ENCODE measurements at places on chromosomes 12 and 14.

DNA sequence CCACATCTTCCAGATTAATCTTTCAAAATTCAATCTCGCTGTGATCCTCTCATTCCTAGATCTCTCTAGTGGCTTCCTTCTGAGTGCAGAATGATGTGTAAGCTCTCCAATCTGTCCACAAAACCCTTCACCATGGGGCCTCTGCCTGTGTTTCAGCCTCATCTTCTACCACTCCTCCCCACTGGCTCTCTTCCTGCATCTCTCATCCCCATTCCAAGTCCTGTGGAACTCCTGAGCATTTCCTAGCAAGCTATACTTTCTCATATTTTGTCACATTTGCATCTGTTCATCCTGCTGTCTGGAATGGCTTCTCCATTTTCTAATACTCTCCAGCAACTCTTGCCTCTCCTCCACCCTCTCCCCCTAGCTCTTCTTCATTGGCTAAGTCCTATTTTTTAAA is 242.0 kb upstream of the DAAM1 start:
- DNase-seq, result no peak

GRCh38 chr12:132253698-132254480 is 75.5 kb downstream of the GALNT9 start:
- no peak for DNase-seq

DNA sequence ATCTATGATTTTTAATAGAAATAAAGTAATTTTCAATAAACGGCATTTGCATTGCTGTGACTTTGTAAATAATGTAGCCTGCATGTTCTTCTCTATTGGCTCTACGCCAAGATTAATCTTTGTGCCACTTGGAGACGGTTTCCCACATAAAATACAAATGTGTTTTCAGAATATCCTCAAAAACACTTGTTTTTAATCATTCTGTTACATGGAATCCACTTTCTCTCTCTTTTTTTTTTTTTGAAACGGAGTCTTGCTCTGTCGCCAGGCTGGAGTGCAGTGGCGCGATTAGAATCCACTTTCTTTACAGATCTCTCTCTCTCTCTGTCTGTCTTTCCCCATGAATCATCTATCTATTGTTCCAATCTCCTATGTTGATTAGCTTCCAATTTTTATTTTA is 22.8 kb upstream of the SSPN start:
- no peak for DNase-seq

- DNase-seq, result no peak
These were observed 452.1 kb upstream of the PDE3A start for GRCh38 chr12:19916196-19916753.

- DNase-seq, result no peak
These were observed 59.1 kb downstream of the RASSF3 start for GRCh38 chr12:64669270-64669842.

DNA sequence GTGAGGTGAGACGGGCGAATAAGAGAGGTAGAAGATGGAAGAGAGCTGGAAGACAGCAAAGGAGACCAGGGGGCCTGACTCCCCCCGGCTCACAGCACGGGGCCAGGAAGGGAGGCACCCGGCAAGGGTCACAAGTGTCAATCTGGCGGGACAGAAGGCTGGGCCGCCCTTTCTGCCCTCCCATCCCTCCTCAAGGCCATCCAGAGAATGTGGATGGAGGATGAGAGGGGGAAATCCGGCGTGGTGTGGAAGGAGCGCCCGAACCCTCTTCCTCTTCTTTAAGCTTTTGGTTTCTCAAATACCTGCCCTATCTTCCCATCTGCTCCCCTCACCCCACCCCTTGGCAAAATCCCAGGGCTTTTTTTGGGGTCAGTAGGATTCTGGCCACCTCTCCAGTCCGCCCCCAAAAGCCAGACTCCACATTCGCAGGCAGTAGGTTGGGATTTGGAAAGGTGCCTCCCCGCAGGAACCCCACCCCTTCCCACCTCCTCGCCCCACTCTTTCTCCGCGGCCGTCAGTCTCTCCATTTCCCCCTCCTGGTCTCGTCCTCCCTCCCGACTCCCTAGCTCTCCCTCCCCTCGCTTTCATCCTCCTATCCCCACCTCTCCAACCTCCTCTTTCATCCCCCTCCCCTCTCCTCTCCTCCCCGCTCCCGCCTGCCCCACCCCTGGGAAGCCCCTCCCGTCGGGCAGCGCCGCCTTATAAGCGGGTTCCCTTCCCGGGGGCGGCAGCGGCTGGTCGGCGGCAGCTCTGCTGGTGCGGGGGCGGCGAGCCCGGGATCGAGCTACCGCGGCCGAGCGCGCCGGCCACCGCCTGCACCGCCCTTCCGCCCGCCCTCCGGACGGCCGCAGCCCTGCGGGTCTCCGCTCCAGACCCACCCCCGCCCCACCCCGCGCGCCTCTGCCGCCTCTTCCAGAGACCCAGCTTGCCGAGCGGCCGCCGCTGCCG is at the start of gene PTMS:
Gene PTMS, plus strand, starts transcription at position 730 of the 948 bp plus-strand sequence. CDS start 343 bp downstream, outside the sequence.
- peak; percentile 94 for DNase-seq

DNA sequence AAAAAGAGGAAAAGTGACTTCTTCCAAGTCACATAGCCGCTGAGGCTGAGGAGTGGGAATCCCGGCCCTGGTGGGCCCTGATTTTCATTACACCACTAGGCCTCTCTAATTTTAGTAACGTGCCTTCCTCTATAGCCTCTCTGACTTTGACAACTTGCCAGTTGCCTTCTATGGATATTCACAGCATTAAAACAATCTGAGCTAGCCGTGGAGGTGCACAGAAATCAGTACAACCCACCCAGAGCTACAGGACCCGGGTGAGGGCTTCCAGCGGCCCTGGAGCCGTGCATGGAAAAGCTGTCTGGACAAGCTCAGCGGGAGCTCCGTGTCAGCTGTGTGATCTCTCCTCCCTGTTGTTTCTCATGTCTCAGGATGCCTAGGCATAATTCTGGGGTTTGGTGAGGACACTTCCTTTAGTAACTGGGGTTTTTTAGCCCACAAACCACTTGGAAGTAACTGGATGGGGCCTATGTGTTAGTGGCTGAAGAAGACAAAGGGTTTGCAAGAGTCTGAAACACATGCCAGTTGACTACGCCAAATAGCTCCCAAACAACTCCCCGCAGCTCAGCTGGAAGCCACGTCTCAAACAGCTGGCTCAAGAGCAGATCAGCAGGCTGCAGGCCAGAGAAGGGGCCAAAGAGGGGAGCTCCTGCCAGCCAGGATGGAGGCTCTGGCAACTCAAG is 53.0 kb downstream of the SSH1 start:
- DNase-seq, result no peak

- DNase-seq, result no peak
These were observed 59.6 kb downstream of the LRFN5 start for GRCh38 chr14:41666301-41666700.

GRCh38 chr12:92140896-92141536 is 4.6 kb downstream of the BTG1 start:
- DNase-seq, result no peak

DNA sequence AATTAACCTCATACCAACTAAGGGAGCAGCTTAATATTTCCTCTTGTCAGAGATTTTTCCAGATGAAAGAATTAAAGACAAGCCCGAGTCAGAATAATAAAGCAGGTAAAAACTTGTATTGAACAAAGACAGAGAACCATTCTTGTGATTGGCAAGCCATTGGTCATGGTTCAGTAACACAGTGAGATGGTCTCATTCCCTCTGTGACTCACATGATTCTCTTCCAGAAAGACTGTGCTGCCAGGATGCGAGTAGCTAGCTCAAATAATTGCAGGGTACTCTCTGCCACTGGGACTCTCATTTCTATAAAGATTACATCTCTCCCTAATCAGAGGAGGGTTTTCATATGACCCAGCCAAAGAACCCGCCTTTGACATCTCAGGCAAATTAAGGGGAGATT is 179.4 kb downstream of the PHLDA1 start:
- no peak for DNase-seq

GRCh38 chr12:94262228-94263010 is 114.0 kb downstream of the PLXNC1 start:
- peak; percentile 93 for DNase-seq

All from coronary artery (tissue), 2 donors.